ENCODE measurements at places on chromosomes 13 and 19.

GRCh38 chr13:48233046-48233888 lies at the start of gene ITM2B:
Gene ITM2B (plus strand): TSS chr13:48233206. CDS start chr13:48233361, 155 bp downstream.
- no peak for DNase-seq

DNA sequence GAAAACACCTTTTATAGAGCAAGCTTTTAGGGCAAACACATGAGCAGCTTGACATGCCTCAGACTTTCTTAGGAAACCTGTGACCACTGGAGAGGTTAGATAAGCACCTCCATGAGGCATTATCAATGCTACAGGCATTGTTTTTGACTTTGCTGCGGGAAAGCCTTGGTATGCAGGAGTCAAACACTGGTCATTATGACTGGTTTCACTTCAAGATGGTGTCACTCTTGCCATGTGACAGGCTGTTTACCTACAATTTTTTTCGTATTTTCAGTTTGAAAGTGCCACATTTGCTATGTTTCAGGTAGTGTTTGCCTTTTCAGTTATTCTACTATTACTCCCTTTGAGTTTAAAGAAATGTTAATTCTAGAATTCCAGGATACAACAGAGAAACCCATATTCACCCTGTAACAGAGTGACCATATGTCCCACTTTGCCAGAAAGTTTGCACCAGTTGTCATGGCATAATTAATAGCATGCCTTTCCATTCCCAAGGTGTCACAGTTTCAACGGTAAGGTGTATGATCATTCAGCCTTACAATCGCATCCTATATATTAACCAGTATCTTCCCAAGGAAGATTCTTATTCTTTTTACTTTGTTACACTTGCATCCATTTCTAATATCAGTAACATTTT lies 33.0 kb downstream of the USP12 start:
- no peak for DNase-seq

DNA sequence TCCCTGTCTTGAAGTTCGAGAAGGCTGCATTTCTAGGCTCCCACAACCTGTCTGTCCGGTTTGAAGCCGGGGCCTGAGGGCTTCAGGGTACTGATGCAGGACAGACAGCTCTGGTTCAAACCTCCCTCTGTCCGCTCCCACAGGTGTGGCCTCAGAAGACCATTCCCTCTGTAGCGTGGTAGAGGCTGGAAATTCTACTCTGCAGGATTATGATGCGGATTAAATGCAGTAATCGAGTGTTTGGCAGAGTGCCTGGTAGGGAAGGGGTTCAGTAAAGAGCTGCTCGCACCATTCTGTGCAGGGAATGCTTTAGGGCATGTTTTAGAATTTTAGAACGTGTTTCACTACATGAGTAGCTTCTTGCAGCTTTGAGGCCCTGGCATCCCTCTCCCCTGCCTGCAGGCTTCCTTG lies 30.5 kb downstream of the PPP1R37 start:
- DNase-seq, result no peak

- no peak for DNase-seq
Observed at GRCh38 chr19:5460748-5461147, 5.5 kb downstream of the ZNRF4 start.

Measured in DMS 273 treated with DMSO at 0.1 percent for 48 hours (cell line).